Activated naive CD4-positive, alpha-beta T cell (primary cell): ENCODE measurements at places on chromosomes 13 and 19.

GRCh38 chr13:20337884-20338551 lies 105.9 kb upstream of the GJB6 start:
- no peak for DNase-seq

DNA sequence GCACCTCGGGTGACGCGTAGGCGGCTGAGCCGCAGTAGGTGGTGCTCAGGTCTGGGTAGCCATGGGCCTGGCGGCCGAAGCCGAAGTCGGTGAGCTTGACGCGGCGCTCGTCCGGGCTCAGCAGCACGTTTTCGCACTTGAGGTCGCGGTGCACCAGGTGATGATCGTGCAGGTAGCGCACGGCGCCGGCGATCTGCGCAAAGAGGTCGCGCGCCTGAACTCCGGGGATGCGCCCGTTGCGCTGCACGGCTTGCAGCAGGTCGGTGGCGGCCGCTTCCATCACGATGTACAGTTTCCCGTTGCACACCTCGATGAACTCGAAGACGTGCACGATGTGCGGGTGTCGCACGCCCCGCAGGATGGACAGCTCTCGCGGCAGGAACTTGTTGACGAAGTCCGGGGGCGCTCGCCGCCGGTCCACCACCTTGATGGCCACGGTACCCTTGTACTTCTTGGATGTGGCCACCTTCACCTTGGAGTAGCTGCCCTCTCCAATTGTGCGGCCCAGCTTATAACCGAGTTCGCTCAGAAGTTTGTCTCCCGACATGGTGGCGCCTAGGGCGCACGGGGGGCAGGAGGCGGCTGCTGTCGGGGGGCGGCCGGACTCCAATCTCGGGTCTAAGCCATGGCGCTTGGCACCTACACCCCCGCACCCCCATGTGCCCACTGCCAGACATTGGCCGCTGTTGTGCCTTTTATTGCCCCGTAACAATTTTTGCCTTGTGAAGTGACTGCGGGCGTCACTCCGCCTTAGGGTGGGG lies at the start of gene TSSK6:
Gene TSSK6, minus strand, starts transcription at position 668 of the 761 bp plus-strand sequence. Its CDS starts 121 bp downstream, at position 547.
- DNase-seq: no peak

DNA sequence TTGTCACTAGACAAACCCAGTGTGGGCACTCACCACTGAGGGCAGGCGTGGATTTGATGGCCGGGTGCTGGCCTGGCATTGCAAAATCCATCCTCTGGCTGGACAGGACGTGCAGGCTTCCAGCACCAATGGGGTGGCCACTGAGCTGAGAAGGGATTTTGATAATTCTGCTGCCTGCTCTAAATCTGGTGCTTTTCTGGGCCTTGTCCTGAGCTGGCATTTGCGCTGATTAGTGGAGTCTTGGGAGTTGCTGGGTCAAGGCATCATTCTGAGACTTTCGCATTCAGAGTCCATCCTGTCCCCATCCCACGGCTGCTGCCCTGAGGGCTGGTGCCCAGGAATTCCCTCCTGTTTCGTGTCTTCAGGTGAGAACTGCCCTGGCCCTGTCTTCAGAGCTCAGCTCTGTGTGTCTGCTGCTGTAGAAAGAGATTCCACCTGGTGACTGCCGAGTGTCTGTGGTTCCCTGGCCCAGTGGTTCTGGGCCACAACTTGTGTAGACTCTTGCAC lies 65.9 kb upstream of the MCF2L start:
- DNase-seq: no peak

DNA sequence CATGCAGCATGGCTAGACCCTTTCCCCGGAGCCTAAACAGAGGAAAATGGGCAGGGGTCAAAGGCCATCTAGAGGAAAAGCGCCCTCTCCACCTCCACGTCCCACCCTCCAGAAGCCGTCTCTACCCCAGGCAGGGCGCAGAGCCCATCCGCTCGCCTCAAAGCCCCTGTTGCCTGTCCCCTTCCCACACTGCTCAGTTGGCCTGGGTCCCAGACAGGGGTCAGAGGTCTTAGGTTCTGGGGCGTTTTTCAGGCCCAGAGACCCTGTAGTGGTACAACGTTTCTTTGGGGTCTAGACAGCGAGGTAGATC lies 285 bp downstream of the TMEM143 start:
- DNase-seq: no peak

GRCh38 chr13:50369646-50370045 lies 354.4 kb downstream of the KCNRG start:
- no peak for DNase-seq

DNA sequence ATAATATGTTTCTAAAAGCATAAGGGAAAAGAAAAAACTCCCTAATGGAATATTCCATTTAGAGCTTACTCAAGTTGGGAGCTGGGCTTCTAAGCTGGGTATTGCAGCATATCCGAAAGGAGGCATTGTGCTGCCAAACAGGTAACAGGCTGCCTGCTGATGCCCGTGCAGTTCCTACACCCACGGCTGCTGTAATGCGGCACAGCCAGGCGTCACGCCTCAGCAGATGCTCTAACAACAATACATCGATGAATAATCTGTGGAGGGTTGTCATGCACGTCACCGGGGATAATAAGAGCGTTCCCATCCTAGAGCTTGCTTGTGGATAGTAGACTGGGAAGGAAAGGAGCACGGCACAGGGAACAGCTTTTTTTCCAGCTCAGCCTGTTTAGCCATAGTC lies 1582.1 kb upstream of the SLC10A2 start:
- DNase-seq: no peak

DNA sequence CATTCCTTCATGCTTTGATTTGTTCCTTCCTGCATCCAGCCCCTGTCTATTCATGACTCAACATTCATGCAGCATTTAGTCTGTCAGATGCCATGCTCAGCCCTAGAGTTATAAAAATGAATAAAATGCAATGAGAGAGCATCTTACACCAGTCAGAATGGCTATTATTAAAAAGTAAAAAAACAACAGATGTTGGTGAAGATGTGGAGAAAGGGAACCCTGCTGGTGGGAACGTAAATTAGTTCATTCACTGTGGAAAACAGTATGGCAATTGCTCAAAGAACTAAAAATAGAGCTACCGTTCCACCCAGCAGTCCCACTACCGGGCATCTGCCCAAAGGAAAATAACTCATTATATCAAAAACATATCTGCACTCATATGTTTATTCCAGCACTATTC lies 70.0 kb upstream of the GTF3A start:
- no peak for DNase-seq
